ENCODE measurements at places on chromosomes 16 and 17.

- DNase-seq: no peak
Measured at GRCh38 chr16:66186251-66186785, 180.2 kb upstream of the CDH5 start.

DNA sequence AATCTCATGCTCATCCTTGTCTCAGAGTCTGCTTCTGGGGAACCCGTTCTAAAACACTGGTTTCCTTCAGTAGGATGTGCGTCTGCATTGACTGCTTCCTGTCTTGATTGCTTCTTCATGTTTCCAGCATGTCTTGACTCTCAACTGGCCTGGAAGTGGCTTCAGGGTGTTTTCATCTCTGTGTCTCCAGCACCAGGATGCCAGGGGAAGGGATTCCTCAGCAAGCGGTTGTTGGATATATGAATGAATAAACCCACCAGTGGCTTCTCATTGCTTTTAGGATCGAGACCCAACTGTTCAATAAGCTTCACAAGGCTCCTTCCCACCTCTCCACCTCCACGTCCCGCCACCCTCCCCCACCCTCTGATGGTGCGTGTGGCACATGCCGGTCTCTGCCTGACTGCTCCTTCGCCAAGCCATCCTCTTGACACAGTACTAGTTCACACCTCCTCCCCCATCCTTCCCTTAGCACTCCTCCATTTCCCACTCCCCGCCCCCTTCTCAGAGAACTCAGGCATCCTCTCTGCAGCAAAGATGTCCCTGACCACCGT is 14.1 kb upstream of the TNS4 start:
- DNase-seq: no peak

- DNase-seq: no peak
Measured at GRCh38 chr17:39219647-39220154, 6.0 kb downstream of the STAC2 start.

DNA sequence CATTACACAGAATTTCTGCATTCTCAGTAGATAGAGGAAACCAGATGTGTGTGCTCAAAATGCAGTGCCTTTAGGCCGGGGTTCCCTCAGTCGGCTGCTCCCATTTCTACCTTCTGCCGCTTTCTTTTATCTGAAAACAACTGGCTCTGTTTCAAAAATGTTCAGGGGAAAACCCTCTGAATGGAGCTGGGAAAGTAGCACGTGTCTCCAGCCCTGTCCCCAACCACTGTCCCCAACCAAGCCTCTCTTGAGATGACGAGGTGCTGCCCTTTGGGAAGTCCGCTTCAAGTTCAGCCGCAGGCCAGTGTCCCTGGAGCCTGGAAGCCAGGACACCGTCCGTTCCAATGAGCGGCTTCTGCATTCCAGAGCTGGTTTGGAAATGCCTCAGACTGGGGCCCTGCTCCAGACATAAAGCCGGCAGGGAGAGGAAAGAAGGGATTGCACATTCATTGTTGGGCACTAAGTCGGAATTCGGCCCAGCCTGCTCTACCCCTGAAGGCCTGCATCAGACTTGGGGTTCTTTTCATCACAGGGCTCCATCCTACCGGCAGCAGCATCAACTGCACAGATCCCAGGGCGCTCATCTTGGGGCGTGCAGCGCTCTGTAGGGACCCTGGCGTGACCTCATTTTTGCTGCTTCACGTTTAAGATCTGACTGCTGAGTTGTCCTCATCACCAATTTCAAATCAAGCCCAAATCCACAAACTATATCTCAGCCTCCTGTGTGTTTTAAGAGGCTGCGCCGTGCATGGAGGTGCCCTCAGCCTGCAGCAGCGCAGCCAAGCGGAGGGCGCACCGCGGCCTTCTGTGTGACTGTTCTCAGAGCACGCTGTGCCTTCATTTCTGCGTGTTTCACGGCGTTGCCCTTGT is 111.3 kb downstream of the BANP start:
- peak; percentile 87 for DNase-seq

- DNase-seq: peak; percentile 26
Measured at GRCh38 chr17:39634384-39634871, 2.5 kb upstream of the STARD3 start.

- DNase-seq: peak; percentile 94
Measured at GRCh38 chr16:75555707-75556430, at the start of gene TMEM231. TSS of gene TMEM231 (minus strand) at chr16:75556252. CDS start at chr16:75556209, 43 bp downstream.

DNA sequence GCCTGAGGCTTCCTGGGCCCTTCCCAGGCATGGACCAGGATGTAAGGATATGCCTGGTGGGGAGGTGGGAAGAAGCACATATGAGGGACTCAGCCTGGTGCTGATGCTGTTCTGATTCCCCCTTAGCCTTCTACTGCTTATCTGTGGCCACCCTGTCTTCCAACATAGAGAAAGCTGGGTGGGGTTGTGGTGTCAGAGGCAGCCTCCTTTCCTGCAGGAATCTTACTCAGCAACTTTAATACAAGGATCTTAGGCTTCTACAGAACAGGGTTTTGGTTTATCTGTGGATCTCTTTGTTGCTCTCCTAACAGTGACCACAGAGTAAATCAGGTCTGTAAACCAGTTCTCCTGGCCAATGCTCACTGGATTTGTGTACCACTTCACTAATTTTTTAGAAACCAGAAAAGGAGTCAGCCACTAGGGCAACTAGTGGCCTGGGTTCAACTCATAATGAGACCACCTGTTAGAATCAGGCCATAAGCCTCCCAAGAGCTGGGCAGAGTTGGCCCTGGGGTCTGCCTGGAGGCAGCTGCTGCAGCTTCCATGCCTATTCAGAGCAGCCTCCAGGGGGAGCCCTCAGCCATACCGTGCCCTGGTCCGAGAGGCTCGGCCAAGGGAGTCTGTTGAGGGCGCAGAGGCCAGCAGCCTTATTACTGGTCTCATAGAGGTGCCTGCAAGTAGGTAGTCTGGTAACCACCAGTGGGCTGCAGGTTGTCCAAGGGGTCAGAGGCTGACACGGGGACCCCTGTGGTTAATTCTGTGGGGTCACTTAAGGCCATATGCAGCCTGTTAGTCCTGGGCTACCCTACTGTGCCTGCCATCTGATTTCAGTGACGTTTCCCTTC is 7.1 kb downstream of the HAS3 start:
- DNase-seq: peak; percentile 24

DNA sequence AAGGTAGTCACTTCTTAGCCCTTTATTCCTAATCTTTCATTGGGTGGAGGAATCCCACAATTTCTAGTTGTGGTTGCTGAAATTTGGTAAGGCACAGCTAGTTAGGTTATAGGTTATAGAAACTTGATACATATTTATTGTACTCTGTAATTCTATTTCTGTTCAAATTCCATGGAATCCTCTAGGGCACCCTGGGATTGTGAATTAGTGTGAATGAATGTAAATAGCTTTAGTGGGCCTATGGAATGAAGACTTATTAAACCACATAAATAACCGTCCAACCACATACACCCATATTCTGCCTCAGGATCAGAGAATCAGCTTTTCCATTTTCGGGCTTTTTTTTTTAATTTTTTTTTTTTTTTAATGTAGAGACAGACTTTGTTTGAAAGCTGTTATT is 9.2 kb downstream of the TANC2 start:
- peak; percentile 16 for DNase-seq
